Endothelial cell of coronary artery (primary cell): ENCODE measurements at places on chromosomes 4 and X. TPM values are rescaled to one million over a fixed set of nuclear protein-coding genes. Genes with fewer than 3 reads are reported as not detected.

PLAC1 gene
- 0.19 TPM in 1 of 2 replicates, not detected in the other for total RNA-seq

CFAP299 gene
- total RNA-seq, result 0.09 and 0.54 TPM in 2 replicates

TBC1D25 gene
- total RNA-seq, result 6.2 and 6.7 TPM in 2 replicates

TMEM154 gene
- 2.3 and 3.9 TPM in 2 replicates for total RNA-seq

HELQ gene
- total RNA-seq, result 12.0 and 13.3 TPM in 2 replicates

CT45A10 gene
- not detected in 2 replicates for total RNA-seq

L1CAM gene
- total RNA-seq, result 0.09 and 0.28 TPM in 2 replicates

GC gene
- total RNA-seq, result not detected in 2 replicates

DKC1 gene
- 58.1 and 59.9 TPM in 2 replicates for total RNA-seq

ZNF185 gene
- total RNA-seq, result 21.7 and 27.8 TPM in 2 replicates

F8A2 gene
- total RNA-seq, result not detected in 2 replicates

SOD3 gene
- 0.19 TPM in 1 of 2 replicates, not detected in the other for total RNA-seq

C4orf50 gene
- total RNA-seq, result not detected in 2 replicates

ATXN3L gene
- not detected in 2 replicates for total RNA-seq

TMEM128 gene
- total RNA-seq, result 13.3 and 14.6 TPM in 2 replicates

TACC3 gene
- total RNA-seq, result 11.0 and 23.0 TPM in 2 replicates
